Stimulated activated CD4-positive, alpha-beta T cell treated with anti-CD3 and anti-CD28 coated beads, TNF-alpha, amount 100 ng/mL, for 24 hours (primary cell): ENCODE measurements at places on chromosomes 7 and 10.
A peak's percentile ranks its signal among the peaks of the same experiment; 100 is the strongest.

- DNase-seq, result no peak
Observed at GRCh38 chr7:39509912-39510311, 56.3 kb upstream of the YAE1 start.

GRCh38 chr7:27091941-27092818 is 3.6 kb downstream of the HOXA1 start:
- no peak for DNase-seq

DNA sequence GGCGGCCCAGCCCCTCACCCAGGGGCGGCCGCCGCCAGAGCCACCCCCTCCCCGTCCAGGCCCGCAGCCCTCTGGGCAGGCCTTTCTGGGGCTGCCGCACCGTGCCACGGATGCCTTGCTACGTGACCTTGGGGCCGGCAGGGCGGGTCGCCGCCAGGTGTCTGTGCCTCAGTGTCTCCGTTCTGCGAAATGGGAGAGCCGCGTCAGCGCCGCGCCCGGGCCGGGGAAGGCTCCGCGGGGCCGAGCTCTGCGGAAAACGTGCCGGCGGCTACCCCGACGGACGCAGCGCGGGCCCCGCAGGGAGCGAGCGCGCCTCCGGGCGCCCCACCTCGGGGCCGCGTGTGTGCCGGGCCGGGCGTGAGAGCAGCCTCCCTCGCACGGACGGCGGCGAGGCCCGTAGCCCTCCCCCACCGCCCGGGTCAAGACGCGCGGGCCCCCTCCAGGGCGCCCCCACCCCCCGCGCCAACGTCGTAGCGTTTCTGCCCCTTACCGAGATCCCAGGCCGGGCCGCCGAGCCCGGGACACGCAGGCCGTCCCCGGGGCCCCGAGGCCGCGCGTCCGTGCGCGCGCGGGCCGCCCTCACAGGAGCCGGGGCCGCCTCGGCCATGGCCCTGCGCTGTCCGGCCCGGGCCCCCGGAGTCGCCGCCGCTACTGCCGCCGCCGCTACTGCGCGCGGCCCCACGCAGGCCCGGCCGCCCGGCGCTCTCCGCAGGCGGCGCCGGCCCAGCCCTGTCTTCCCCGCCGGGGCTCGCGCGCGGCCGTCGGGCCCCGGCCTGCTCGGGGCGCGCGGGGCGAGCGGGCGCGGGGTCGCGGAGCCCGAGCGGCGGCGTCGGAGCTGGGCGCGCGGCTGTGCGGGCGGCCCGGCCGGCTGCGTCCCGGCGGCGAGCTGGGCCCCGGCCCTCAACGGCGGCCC is 1.1 kb downstream of the ZNF777 start:
- no peak for DNase-seq

DNA sequence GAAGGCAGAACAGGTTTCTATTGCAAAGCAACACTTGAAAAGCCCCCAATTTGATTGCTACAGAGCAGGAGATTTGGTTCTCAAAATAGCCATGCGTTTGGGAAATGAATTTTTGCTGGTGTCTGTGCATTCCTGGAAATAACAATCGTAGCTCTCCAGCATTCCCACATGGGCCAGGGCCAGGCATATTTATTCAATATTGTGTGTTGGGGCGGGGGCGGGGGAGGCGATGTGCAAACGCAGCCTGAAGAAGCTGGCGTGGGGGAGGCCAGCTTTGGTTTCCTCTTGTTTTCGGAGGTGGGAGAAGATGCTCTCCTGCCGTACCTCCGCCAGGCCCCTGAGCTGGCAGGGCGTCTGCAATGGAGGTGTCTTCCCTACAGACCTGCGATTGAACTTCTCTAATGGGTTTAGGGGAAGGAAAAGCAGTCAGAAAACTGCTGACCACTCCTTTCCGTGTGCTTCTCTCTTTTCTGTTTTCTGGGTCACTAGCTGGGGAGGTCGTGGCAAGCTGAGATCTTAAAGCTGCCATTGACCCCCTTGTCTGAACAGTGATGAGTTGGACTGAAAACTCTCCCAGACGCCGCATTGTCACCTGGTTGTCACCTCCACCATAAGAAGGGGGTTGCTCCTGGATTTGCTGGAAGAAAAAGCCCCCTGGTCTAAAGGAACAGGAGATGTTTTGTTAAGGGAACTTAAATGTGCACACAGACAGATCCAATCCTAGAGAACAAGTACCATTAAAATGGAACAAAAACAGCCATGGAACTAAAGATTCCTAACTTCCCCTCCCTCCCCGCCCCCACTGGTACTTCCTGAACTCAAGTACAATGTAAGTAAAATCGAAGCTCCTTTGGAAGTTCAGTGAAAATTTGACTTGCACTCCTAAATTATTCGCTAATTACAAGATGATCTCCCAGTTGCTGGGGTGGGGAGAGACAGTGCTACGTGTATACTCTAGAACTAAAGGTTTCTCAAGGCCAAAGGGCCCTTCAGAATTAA is 56.4 kb upstream of the HABP2 start:
- no peak for DNase-seq

GRCh38 chr10:30055226-30055662 is 4.1 kb downstream of the JCAD start:
- no peak for DNase-seq

- DNase-seq, result no peak
Observed at GRCh38 chr7:104207348-104207730, 474 bp downstream of the ORC5 start.

GRCh38 chr10:15238555-15239335 is 70.3 kb upstream of the NMT2 start:
- DNase-seq, result no peak

DNA sequence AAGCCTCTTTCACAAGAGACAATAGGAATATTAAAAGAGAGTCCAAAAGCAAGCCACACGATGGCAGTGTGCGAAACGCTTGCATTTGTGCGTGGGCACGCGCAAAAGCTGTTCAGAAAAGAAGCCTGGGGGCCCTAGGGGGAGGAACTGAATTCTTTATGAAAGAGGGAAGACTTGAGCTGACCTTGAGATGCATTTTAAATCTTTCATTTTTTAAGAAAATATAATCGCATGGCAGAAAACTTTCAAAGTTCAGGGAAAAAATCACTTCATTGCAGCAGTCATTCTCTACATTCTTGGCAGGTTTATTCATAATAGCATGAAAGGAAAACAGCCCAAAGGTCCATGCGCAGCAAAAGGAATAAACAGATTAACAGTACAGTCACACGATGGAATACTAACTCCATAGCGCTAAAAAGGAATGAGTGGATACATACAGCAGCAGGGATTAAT is 206.5 kb upstream of the PRKCQ start:
- no peak for DNase-seq

- no peak for DNase-seq
Observed at GRCh38 chr10:105189463-105189800, 548.3 kb downstream of the SORCS3 start.

- no peak for DNase-seq
Observed at GRCh38 chr10:131266936-131267813, 44.3 kb downstream of the TCERG1L start.

DNA sequence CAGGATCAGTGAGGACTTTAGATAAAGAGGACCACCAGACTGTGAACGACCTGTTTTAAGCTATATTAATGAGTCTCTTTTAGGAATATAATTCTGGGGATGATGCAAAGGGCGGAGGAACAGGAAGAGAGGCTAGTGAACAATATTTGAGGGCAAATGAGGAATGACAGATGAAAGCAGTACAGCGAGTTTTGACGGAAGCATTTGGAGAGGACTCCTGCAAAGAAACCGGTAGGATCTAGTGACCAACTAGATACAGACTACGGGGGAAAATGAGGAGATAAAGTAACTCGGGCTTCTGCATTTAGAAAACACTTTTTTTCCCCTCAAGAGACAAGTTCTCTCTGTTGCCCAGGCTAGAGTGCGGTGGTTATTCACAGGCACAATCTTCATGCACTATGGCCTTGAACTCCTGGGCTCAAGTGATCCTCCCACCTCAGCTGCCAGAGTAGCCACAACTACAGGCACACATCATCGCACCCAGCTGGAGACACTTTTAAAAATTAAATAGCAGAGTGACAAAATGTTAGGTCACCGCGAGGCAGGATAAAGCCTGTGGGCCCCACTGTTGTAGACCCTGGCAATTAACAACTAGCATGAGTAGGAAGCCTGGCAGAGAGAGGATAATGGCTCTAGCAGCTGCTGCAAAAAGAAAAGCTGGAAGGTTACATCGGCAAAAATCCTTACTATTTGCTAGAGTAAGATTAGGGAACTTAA is 143.2 kb downstream of the SRPK2 start:
- no peak for DNase-seq

GRCh38 chr10:34711500-34711899 is 103.6 kb downstream of the PARD3 start:
- no peak for DNase-seq

GRCh38 chr7:142632271-142633134 is 116.8 kb upstream of the PRSS1 start:
- DNase-seq, result peak; percentile 29

GRCh38 chr7:30983042-30983913 is 19.5 kb downstream of the GHRHR start:
- DNase-seq, result peak; percentile 57

DNA sequence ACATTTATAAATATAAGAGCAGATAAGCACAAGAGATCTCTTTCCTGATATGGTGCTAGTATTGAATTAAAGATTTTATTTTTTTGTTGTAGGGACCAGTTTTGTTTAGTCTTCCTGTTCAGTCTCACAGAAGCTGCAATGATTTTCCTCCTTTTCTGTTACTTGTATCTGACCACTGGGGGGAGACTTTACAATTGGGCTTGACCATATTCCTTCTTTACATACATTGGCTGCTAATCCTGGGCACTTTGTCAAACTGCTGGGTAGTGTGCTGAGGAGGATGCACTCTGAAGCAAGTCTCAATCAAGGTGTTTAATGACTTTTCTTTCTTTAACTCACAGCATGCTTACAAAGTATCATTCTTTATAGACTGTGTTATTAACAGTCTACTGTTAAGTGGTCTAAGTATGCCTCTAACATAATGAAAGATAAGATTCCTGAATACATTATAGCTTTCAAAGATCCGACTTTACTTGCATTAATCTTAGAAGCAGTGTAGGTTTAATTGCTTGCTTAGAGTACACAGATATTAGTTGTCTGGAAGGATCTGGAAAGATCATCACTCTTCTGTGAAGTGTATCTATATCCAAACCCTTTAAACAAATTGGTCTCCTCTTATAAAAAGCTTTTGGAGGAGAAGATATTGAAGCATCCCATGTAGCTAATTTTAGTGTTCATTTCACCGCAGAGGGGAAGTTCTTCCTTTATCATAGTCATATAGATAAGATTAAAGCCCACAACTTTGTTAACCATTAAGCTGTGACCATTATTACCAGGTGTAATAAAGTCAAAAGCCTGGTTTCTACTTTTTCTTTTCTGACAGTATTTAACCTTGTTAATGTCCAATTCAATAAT is 3.1 kb downstream of the PALS2 start:
- no peak for DNase-seq

GRCh38 chr10:29268011-29268410 is 20.9 kb upstream of the LYZL1 start:
- DNase-seq, result no peak

GRCh38 chr10:116627386-116627933 is 6.7 kb downstream of the PNLIPRP2 start:
- no peak for DNase-seq

DNA sequence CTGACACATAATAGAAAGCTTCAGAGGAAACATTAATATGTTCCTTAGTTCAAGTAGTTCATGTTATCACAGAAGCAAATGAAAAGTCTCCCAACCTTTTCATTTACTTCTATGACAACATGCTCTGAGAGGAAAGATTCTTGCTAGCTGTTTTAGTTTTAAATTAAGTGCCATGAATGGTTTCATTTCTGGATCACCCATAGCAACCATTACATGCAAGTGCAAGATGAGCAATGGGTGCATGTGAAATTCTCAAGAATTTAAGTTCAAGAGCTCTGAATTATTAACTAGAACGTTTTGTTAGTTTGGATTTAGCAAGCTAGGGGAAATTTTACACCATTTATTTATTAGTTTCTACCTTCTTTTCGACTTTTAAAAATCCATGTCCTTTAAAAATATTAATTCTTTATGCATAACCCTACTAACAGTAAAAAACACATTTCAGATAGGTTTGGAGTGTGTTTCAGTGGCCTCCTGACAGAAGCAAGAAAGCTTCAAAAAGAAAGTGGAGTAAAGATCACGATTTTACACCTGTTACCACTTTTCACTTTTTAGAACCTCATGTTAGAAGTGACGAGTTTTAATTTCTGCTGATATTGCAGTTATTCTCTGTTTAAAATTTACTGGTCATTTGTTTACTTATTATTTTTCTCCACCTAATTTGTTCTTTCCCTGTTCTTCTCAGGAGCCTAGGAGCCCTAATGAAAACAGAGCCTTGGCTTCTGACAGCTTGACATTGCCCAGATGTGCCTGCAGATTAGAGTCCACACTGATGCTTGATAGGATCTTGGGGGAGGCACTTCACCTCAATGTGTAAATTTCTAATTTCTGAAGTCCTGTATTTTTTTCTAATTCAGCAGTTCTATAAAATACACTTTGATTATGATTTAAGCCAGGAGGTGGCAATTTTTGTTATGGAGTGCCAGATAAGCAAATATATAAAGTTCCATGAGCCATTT is 995.3 kb upstream of the PHF14 start:
- DNase-seq, result no peak

- no peak for DNase-seq
Observed at GRCh38 chr7:84669177-84669732, 474.7 kb upstream of the SEMA3A start.
